ENCODE measurements at places on chromosomes 5 and 9.
A peak's percentile ranks its signal among the peaks of the same experiment; 100 is the strongest.

GRCh38 chr5:175738602-175739133 is 80.8 kb downstream of the HRH2 start:
- DNase-seq = no peak

DNA sequence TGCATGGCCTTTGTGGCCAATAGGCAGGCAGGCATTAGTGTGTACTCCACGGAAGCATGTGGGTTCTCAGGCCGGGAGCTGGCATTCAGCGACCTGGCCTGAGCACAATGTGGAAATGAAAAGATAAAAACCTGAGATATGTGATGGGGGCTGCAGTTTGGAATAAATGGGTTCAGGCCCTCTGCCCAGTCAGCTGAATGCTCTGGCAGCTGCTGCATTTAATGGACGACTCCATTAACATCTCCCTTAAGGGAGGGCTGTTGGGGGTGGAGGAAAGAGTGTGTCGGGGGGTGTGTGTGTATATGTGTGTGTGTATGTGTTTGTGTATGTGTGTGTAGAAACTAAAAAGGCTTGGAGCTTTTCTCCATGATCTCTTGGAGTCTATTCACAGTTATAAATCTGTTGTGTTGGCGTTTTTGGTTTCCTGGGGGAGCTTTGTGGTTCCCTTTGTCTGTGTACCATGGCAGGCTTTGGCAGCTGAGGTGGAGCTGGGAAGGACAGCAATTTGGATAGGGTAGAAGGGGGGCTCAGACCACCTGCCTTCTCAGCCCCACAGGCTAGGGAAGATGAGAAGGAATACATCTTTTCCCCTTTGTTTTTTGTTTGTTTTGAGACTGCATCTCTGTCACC is 27.3 kb upstream of the HSPA9 start:
- no peak for DNase-seq

GRCh38 chr5:13740471-13740870 is 204.0 kb downstream of the DNAH5 start:
- DNase-seq = no peak

- DNase-seq = no peak
Observed at GRCh38 chr5:156444753-156445291, 117.9 kb downstream of the SGCD start.

GRCh38 chr9:69253057-69253456 is 72.0 kb upstream of the ENTREP1 start:
- no peak for DNase-seq

DNA sequence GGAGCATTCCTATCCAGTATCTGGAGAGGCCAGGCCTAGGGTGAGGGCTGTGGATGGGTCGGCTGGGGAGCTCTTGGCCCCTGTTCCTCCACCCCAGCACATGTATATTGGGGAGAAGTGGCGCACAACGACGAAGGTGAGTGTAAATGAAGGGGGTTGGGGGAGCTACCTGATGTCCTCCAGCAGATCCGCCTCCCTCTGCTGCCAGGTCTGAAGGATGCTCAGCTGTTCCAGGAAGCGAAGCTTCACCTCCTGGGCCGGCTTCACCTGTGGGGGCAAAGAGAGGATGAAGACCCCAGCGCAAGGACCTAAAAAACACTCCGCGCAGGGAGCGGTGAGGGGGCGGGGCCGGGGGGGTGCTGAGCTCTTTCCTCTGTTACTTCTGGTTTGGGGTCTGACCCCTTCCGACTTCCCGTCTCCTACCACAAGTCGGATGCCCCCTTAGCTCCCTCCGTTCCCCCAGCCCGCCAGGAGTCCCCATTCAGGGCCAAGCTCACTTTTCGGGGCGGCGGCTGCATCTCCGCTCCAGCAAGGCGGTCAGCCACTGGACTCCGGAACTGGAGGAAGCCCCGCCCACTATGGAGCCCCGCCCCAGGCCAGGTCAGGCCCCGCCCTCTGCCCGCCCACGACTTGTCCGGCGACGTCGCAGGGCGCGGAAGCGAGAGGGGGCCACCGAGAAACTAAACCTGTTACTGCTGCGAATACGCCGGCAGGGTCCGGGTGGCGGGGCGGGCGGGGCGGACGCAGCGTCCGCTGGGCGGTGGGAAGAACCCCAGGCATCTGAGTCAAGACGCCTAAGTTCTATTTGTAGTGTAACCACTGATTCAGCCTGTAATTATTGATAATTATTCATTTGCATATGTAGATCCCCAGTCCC is at the start of gene FCHSD1:
FCHSD1 (minus strand) TSS at position 568 of the 877 bp plus-strand sequence; CDS start at position 518, 50 bp downstream.
- peak; percentile 96 for DNase-seq

DNA sequence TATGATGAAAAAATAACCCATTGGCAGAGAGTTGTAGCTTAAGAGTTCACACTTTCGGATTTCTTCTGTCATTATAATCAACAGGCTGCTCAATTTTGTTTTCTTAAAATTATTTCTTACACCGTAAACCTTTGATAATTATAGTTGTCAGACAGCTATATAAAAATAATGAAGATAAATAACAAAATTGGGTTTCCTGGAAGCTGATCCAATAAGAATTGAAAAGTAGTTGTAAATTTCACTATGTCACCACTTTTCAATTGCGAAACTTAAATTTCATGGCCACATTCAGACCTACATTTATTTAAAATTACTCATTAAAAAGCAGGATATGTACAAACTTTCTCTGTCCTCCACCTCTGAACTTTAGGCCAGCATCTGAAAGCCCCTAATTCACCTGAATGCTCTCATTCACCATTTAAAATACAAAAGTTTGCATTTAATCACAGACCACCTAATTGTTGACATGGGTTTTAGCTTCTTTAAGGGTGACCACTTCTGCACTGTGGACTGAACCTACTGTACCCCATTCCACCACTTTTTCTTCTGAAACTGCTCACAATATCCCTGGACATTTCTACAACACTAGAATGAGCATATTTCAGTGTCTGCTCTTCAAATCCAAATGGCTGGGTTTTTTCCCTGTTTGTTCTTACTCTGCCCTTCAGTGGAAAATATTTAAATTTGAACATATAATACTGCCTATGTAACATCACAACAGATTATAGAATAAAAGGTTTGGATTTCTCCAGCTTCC is 680 bp downstream of the SELENOP start:
- DNase-seq = no peak

- no peak for DNase-seq
Observed at GRCh38 chr9:121275781-121276658, 8.1 kb downstream of the GSN start.

- no peak for DNase-seq
Observed at GRCh38 chr5:68533571-68534084, 318.1 kb downstream of the PIK3R1 start.

DNA sequence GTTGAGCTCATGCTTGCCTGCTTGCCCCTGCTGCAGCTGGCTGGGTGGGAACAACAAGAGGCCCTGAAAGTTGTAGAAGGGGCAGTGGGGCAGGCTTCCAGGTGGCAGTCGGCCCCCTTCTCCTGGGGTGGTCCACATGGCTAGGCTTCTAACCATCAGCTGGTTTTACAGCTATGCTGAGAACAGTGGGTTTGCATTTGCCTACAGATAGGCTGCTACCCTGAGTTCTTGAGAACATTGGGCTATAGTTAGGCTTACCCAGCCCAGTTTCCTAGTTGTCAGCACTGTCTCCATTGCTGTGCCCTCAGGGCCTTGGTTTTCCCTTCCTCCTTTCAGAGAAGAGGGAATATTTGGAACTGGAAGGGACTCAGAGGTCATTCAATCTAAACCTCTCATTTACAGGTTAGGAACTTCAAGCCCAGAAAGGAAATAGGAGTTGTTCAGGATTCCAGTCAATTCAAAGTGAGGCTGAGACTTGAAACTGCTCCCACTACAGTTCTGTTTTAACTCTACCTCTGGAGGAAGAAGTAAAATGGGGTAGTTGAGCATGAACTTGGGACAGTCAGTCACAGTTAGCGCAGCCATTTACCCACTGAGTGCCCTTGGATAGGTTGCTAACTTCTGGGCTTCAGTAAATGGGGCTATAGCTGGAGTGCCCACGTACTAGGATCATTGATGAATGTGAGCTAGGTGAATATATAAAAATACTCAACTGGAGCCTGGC is 11.5 kb downstream of the LARP1 start:
- no peak for DNase-seq

DNA sequence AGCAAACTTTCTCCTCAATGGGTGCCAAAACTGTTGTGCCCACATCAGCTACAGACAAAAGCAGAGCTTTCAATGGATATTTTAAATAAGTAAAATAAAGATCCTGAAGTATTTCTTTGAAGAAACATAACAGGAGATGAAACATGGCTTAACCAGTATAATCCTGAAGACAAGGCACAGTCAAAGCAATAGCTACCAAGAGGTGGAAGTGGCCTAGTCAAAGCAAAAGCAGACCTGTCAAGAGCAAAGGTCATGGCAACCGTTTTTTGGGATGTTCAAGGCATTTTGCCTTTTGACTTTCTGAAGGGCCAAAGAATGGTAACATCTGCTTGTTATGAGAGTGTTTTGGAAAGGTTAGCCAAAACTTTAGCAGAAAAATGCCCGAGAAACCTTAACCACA is 77.9 kb downstream of the ANXA1 start:
- DNase-seq = no peak

DNA sequence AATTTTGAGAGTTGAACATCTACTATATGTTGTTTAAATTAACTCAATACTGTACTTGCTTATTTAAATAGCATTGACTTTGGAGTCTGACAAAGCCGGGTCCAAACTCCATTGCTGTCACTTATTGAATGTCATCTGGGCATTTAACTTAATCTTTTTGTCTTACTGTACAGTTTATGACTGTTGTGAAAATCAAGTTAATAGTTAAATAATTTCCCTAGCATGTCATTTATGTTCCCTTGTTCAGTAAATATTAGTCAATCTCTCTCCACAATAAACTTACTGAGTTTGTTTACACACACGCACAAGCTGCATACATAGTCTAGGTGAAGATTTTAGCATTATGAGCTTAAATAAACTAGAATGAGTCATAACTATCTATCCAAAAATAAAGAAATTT is 6.3 kb upstream of the UGCG start:
- DNase-seq = no peak

GRCh38 chr9:15578714-15579113 is 25.9 kb downstream of the CCDC171 start:
- DNase-seq = no peak

GRCh38 chr9:12809720-12810119 is 34.9 kb downstream of the LURAP1L start:
- no peak for DNase-seq

Data from endothelial cell (in vitro differentiated cells).